NCI-H2171 treated with DMSO at 0.1 percent for 48 hours (cell line): ENCODE measurements at places on chromosomes 6 and 20.

DNA sequence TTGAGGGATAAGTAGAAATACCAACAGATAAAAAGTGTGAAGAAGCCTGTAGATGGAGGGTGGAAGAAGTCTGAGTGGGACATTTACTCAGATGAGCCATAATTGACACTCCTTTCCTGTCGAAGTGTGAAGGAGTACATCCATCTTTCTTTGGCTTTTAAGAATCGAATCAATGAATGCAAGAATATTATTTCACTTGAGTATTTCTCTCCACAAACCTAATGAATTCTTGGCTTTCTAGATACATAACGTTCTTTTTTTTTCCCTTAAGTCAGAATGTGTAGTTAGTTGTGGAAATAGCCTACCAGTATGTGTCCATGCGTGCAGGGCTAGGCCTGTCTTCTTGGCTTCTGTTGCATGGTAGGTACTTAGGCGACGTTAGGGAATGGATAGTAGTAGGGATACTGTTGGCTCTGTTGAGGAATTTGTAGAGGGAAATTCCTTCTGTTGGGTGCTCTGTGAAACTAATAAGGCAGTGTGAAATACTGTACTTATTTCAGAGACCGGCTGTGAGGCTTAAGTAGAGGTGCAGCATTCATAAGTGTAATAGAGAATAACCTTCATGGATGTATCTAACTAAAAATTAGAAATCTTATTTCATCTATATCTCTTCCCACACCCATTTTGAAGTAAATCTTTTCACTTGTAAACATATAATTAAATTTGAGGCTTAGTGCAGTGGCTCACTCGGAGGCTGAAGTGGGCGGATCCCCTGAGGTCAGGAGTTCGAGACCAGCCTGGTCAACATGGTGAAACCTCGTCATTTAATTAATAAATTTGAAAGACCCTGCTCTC, 1.5 kb downstream of the RPS18 start:
- no peak for DNase-seq

GRCh38 chr6:154998855-154999254, 3.7 kb downstream of the TIAM2 start:
- no peak for DNase-seq

DNA sequence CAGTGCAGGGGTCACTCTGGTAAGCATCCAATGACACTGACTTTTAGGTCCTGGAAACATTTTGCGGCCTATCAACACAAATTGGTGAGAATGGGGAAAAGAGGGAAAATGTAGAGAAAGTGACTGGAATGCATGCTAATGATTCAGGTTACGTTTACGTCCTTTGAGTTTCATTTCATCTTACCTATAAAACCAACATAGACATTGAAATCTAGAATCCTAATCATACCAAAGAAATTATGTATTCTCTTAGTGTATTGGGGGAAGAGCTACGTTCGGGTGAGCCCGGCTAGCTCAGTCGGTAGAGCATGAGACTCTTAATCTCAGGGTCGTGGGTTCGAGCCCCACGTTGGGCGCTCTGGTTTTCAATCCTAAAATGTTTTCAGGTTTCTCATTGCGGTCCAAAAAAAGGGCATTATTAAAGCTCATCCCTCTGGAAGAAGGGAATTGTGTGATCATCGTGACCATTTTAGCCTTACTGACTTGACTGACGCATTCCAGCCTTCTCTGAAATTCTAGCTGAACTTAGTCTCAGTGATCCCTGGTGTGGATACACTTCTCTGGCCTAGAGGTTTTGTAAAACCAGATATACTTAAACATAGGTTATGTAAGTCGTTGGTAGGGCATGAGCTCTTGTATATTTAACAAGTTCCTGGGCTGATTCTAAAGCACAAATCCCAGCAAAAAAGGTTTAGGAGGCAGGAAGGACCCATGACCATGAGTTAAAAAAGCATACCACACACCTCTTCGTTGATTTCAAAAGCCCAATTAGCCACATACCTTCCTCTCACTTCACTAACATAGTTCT, 18.3 kb downstream of the HMGN4 start:
- peak; percentile 86 for DNase-seq

DNA sequence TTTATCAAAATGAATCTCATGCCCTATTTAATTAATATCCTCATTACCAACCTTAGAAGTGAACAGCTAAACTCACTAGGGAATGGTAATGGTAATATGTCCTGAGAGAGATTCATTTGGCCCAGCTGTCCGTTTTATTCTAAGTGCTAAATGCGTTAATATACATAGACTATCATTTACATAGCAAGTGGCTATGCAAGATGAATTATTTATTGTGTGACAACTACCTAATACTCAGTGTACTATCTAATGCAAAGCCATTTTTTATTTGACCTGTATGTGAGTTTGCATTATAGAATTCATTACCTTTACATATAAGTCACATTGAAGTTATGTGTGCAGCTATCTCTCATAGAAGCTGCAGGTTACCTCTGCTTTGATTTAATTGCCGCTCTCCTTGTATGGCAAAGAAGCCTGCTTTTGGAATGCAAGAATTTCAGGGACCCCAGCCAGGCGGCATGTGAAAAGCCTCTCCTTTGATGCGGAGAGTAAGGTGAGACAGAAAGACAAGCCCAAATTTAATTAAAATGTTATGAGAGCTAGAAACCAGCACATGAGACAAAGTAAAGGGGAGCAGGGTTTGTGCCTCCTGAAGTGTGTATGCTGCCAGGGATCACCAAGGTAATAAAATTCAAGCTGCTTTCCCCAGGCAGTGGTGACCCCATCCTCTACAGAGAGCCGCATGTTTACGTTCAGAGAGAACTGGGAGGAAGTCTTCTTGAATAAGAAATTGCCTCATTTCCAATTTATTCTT, 693.0 kb upstream of the MAP3K7 start:
- no peak for DNase-seq

- DNase-seq: peak; percentile 37
These were observed 245.4 kb upstream of the ASCC3 start for GRCh38 chr6:101126501-101126900.
